Stimulated activated CD8-positive, alpha-beta memory T cell treated with anti-CD3 and anti-CD28 coated beads, Interleukin-12 subunit alpha, Interleukin-12 subunit beta, amount 100 ng/mL, for 1 hour (primary cell): ENCODE measurements at places on chromosomes 7 and 10.

- no peak for DNase-seq
These were observed 25.2 kb upstream of the UBN2 start for GRCh38 chr7:139205843-139206242.

DNA sequence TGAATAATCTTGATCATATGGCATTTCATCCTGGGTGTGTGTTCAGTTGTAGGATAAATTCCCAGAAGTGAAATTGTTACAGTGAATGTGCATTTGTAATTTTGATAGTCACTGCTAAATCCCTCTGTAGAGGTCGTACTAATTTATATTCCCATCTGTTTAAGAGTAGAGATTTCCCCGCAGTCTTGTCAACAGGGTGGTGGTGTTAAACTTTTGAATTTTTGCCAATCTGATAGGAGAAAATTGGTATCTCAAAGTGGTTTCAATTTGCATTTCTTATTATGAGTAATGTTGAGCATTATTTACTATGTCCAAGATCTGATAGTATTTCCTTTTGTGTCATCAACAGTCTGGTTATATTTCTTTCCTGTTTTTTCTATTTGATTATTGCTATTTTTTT, 101.7 kb downstream of the AUTS2 start:
- DNase-seq: no peak

DNA sequence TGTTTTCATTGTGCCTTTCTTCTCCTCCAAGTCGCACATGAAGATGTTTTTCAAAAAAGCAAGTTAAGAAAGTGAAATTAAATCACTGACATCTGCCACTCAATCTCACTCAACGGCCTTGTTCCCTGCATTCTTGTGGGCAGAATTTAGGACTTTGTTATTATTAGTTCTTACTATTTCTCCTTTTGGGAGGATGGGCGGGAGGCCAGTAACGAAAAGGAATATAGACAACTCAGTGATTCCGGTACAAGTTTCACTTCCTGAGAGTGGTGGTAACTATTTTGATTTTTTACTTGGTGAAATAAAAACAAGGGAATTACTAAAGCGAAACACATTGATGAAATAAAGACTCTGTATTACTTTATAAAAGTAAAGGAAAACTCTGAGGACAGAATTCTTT, 231.9 kb upstream of the HABP2 start:
- DNase-seq: no peak

- DNase-seq: no peak
These were observed 293.0 kb upstream of the AKR1E2 start for GRCh38 chr10:4532976-4533375.
